Neuronal stem cell (in vitro differentiated cells): ENCODE measurements at places on chromosomes 2 and 18.

DNA sequence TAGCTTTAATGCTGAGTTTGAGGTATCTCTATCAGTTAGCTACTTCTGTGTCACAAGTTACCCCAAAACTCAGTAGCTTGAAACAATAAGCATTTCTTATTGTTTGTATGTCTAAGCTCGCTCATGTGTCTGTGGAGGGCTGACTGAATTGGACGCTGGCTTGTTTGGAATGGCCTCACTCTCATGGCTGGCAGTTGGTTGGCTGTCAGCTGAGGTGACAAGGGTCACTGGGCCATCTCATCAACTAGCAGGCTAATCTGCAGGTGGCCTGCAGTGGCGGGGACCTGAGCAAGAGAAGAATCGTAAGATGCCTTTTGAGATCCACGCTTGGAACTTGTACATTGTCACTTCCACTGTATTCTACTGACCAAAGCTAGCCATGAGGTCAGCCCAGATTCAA lies 13.4 kb upstream of the DLX2 start:
- no peak for DNase-seq
- no peak overlapping the region for H3K27ac ChIP-seq

DNA sequence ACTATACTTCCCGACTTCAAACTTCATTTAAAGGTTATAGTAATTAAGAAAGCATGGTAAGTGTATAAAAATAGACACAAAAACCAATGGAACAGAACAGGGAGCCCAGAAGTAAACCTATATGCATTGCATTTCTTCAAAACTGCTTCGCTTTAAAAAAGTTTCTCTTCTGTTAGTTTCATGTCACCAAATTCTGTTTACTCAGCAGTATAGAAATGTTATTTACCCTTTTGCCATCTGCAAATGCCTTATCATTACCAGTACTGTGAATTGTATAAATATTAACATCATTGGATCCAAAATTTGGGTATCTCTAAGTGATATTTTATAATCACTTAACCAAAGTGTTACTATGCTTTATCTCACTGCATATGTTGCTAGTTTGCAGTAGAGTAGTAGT lies 45.9 kb upstream of the ZNF638 start:
- no peak overlapping the region for H3K4me3 ChIP-seq
- no peak for DNase-seq
- no peaks in the 10 kb centered on the region for H3K36me3 ChIP-seq
- no peaks in the 10 kb centered on the region for H3K27me3 ChIP-seq
- no peaks in the 10 kb centered on the region for H3K4me1 ChIP-seq

GRCh38 chr2:175207741-175208438 lies 26.4 kb upstream of the ATP5MC3 start:
- H3K36me3 ChIP-seq: no peaks in the 10 kb centered on the region
- H3K27me3 ChIP-seq: no peaks in the 10 kb centered on the region
- no peak overlapping the region for H3K4me3 ChIP-seq
- no peak overlapping the region for H3K27ac ChIP-seq
- no peaks in the 10 kb centered on the region for H3K4me1 ChIP-seq

GRCh38 chr2:179438654-179439053 lies 174.0 kb upstream of the SESTD1 start:
- no peak overlapping the region for H3K27ac ChIP-seq
- H3K4me1 ChIP-seq: no peaks in the 10 kb centered on the region
- no peaks in the 10 kb centered on the region for H3K36me3 ChIP-seq
- no peak overlapping the region for H3K4me3 ChIP-seq
- no peak for DNase-seq

GRCh38 chr18:44341759-44342158 lies 338.9 kb upstream of the SETBP1 start:
- no peaks in the 10 kb centered on the region for H3K36me3 ChIP-seq
- no peak overlapping the region for H3K27ac ChIP-seq
- no peaks in the 10 kb centered on the region for H3K27me3 ChIP-seq
- no peak overlapping the region for H3K4me3 ChIP-seq

DNA sequence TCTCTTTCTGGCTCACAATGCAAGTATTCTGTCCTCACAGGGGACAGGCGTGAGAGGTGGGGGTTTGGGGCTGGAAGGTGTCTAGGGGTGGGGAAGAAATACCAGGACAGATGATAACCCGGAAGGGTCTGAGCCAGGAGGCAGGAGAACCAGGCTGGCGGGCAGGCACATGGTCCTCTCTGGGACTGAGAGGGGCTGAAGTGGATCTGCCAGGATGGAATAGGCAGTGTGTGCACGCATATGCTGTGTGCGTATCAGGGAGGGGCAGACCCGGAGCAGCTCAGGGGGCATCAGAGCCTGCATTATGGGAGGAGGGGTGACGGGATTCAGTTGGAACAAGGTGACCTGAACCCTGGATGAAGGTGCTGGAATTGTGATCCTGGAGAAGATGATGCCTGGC lies 157.3 kb downstream of the DYSF start:
- H3K4me3 ChIP-seq: no peak overlapping the region
- no peak overlapping the region for H3K27ac ChIP-seq
- peaks cover 4% of the 10 kb centered on the region for H3K27me3 ChIP-seq
- H3K4me1 ChIP-seq: no peaks in the 10 kb centered on the region

- no peak for DNase-seq
- H3K27me3 ChIP-seq: no peaks in the 10 kb centered on the region
- H3K36me3 ChIP-seq: peaks cover 11% of the 10 kb centered on the region
- H3K4me3 ChIP-seq: peak overlapping the region; percentile 96
Observed at GRCh38 chr18:36066001-36066400, 1.4 kb downstream of the RPRD1A start.

DNA sequence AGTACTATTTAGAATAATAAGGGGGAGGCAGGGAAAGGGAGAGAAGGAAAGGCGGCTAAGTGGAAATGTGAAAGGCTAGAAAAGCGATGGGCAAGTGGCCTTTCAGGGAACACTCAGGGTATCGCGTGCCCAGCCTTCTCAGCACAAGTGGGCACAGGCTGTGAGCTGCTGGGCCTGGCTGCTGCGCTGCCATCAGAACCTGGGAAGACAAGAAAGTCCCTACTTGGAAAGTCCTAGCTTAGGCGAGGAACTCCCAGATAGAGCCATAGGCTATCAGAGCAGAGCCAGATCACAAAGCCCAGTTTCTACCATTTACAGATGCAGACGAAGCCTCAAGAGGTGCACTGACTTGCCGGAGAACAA lies 9.8 kb upstream of the FZD7 start:
- H3K27me3 ChIP-seq: no peaks in the 10 kb centered on the region
- DNase-seq: no peak
- peaks cover 25% of the 10 kb centered on the region for H3K4me1 ChIP-seq
- H3K4me3 ChIP-seq: no peak overlapping the region
- H3K27ac ChIP-seq: peak overlapping the region; percentile 77

GRCh38 chr18:14961991-14962390 lies 214.0 kb downstream of the ANKRD30B start:
- no peak overlapping the region for H3K4me3 ChIP-seq
- H3K4me1 ChIP-seq: no peaks in the 10 kb centered on the region
- no peaks in the 10 kb centered on the region for H3K36me3 ChIP-seq
- no peak overlapping the region for H3K27ac ChIP-seq
- no peak for DNase-seq

DNA sequence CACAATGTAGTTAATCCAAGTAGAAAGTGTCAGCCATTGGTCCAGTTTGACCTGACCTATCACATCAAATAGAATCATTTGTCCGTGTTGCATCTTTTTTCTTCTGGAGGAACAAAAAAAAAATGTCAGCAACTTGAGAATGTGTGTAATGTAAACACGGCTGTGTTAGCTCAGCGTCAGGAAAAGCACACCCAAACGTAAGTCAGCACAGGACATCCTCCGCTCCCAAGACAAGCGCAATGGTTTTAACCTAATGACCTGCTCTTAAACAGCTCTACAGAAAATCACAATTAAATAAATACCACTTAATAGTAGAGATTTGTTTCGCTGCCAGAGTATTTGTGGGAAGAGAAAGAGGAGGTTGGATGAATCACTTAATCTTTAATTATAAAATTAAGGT lies 59.4 kb downstream of the OSR1 start:
- H3K27ac ChIP-seq: no peak overlapping the region
- H3K4me1 ChIP-seq: peaks cover 3% of the 10 kb centered on the region
- H3K4me3 ChIP-seq: no peak overlapping the region
- no peak for DNase-seq
- no peaks in the 10 kb centered on the region for H3K36me3 ChIP-seq

GRCh38 chr2:575030-575726 lies 102.0 kb downstream of the TMEM18 start:
- H3K36me3 ChIP-seq: no peaks in the 10 kb centered on the region
- no peak for DNase-seq
- H3K4me3 ChIP-seq: no peak overlapping the region
- H3K27me3 ChIP-seq: no peaks in the 10 kb centered on the region
- no peaks in the 10 kb centered on the region for H3K4me1 ChIP-seq

DNA sequence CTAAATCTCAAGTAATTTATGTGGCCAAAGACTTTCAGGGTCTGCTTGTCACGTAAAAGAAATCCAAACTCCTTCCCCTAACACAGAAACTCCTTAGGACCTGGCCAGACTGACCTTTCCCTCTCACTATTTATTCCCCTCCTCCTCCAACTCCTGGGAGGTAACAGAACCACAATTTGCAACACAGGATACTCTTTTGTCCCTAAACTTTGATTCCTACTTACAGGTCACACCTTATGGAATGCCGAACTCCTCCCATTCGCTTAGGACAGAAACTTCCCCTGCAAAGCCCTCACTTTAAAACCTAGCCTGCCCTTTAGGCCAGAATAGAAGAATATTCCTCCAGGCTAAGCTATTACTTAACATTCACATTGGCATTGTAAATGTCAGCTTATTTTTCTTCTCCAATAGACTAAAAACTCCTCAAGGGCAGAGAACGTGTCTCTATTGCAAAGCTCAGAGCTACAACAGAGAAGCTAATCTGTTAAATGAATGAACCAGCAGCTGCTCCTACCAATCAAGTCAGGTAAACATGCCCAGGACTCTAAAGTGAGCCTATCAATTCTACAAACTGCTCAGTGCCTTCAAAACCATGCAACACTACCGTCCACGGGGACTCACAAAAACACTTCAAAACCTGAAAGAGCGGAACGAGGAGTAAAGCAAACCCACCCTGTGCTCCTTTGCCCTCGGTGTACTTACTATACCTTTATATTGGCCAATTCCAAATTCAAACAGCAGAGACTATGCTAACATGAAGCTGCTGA lies 6.1 kb downstream of the INO80D start:
- H3K27ac ChIP-seq: no peak overlapping the region
- no peaks in the 10 kb centered on the region for H3K27me3 ChIP-seq
- no peak for DNase-seq
- peaks cover 1% of the 10 kb centered on the region for H3K36me3 ChIP-seq

GRCh38 chr18:48847807-48848486 lies 102.8 kb downstream of the SMAD7 start:
- DNase-seq: no peak
- peaks cover 39% of the 10 kb centered on the region for H3K4me1 ChIP-seq
- H3K27ac ChIP-seq: peak overlapping the region; percentile 65
- H3K4me3 ChIP-seq: no peak overlapping the region
